Stimulated activated CD8-positive, alpha-beta memory T cell treated with anti-CD3 and anti-CD28 coated beads, Interleukin-15, amount 100 ng/mL, for 48 hours (primary cell): ENCODE measurements at places on chromosomes 13 and 19.

DNA sequence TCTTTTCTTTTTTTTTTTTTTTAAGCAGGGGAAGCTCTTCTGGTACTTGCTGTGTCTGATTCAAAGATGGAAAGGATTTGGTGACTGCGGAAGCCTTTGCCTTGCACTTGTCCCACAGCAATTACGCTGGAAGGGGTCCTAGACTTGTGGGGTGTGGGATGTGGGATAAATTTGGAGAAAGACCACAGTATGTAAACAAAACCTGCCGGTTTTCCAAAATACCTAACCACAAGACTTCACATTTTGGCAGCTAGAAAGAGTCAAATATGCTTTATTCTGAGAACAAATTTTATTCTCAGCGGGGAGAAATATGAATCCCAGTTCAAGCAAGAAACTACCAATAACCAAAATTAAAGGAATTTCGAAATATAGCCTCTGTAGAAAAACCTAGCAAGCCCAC lies 176.5 kb downstream of the SPRY2 start:
- no peak for DNase-seq

DNA sequence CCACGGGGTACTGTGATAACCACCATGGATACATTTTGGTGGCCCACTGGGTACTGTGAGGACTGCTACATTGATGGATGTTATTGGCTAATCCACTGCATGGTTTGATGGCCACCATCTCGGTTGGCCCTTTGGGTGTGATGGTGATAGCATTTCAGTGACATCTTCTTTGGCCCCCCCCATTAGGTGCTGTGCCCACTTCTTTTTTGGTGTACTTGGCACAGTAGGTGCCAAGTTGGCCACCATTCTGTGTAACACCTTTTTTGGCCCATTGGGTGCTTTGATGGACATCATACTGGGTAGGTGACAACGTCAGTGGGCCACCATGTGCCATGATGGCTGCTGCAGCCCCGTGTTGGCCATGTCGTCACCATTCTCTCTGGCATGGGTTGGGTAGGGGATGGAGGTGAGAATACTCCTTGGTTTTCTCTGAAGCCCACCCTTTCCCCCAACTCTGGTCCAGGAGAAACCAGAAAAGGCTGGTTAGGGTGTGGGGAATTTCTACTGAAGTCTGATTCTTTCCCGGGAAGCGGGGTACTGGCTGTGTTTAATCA lies 9.2 kb downstream of the FOXA3 start:
- DNase-seq, result no peak

GRCh38 chr19:8208922-8209461 lies at the start of gene CERS4:
TSS of gene CERS4 (plus strand) at chr19:8209370. CDS start at chr19:8251077, 41,707 bp downstream.
- peak; percentile 57 for DNase-seq

GRCh38 chr19:49952906-49953305 lies 8.1 kb downstream of the SIGLEC11 start:
- no peak for DNase-seq

- DNase-seq, result no peak
Observed at GRCh38 chr19:3765121-3765520, 2.6 kb downstream of the MRPL54 start.

DNA sequence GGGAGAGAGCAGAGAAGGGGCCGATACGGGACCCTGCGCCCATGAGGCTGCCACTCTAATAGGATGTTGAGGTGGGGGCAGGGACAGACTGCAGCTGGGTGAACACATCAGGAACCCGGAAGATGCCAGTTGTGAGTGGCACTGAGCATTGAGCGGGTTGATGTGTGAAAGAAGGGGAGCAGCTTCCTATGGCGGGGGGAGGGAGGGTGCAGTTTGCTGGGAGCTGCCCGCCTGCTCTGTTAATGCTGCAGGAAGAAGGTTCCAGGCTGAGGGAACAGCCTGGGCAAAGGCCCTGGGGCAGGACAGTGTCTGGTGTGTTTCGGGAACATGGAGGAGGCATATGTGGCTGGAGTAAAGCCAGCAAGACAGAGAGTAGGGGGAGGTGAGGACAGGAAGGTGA lies 29.8 kb downstream of the DNM2 start:
- DNase-seq, result no peak

DNA sequence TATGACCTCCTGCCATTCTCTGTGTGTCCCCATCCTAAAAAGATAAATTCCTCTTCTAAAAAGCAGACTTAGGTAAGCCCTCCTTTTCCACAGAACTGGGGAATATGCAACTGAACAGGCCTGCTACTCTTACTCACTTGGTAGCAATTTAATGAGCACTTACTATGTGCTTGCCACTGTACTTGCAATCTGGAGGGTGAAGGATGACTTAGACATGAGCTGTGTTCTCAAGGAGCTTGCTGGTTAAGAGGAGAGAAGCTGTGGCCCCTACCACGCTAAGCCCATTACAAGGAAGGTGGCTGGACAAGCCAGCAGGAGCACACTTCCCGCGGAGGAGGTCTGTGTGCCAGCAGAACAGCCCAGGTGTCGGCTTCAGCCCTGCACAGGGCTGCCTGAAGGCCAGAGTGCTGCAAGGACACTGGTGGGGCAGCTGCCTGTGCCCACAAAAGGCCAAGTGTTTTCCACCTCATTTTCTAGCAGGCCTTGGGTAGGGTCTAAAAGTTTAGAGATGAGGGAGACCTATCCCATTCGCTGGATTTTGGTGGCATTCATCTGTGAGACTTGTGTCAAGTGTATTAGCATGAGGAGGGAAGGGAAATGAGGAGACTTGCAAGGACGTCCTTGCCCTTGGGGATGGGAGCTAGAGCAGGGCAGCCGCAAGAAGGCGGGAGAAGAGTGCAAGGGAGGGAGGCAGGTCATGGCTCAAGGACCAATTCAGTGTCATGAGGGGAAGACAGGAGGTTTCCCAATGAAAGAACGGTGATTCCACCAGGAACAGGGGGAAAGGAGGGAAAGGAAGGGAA lies 52.0 kb downstream of the COL4A1 start:
- DNase-seq, result no peak

GRCh38 chr19:34375598-34375997 lies 10.6 kb downstream of the GPI start:
- no peak for DNase-seq

GRCh38 chr19:1650650-1651567 lies 1.5 kb downstream of the TCF3 start:
- peak; percentile 62 for DNase-seq

- no peak for DNase-seq
Observed at GRCh38 chr13:105679838-105680237, 855.6 kb downstream of the EFNB2 start.

DNA sequence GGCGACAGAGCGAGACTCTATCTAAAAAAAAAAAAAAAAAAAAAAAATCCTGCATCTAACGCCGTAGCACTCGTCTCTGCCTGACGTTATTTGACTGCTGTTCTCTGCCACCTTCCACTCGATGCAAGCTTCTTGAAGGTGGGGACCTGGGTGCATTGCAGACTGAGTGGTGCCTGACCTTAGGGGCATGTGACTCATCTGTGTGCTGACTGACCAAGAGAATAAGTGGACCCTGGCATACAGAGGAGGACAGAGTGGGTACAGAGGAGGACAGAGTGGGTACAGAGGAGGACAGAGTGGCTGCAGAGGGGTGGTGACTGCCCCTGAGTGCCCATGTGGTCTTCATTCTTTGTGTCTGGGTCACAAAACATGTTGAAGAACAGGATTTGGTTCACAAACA lies 7.6 kb downstream of the WTIP start:
- no peak for DNase-seq

DNA sequence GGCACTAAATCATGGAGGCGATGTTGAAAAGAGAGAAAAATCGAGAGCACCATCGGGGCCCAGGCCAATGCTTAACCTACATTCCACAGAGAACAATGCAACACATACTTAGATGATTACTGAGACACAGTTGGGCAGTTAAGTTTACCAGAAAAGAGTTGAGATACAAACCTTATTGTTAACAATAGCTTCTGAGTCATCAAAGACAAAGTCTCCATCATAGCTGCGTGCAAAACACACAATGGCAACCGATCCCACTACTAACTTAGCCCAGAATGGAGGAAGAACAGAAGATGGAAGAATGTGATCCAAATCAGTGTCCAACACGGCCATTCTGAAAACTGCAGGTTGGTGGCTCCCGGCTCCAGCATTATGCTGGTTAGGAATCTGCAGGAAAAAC lies 6.2 kb downstream of the TMTC4 start:
- DNase-seq, result no peak

GRCh38 chr13:43221611-43222010 lies 198.2 kb downstream of the DNAJC15 start:
- DNase-seq, result no peak

DNA sequence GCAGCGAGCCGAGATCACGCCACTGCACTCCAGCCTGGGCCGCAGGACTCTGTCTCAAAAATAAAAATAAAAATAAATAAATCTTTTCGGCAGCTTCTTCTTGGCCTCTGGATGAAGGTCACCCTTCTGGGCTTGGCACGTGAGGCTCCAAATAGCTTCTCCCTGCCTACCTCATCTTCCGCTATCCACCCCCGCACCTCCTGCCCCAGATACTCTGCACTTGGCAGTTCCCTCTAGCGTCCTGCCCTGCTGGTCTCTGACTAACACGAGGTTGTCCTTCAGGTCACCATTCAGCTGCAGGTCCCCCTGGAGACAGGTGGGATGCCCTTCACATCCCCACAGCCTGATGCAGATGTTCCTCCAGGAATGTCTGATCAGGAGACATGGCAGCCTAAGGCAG lies 8.5 kb upstream of the CCL25 start:
- no peak for DNase-seq
